ENCODE measurements at places on chromosomes 5 and 9. TPM values are rescaled to one million over a fixed set of nuclear protein-coding genes. Genes with fewer than 3 reads are reported as not detected.

- DNase-seq = no peak
These were observed 2.5 kb downstream of the SREK1IP1 start for GRCh38 chr5:64765804-64766504.

- no peak for DNase-seq
These were observed 540.0 kb upstream of the GRAMD2B start for GRCh38 chr5:125883223-125883622.

DNA sequence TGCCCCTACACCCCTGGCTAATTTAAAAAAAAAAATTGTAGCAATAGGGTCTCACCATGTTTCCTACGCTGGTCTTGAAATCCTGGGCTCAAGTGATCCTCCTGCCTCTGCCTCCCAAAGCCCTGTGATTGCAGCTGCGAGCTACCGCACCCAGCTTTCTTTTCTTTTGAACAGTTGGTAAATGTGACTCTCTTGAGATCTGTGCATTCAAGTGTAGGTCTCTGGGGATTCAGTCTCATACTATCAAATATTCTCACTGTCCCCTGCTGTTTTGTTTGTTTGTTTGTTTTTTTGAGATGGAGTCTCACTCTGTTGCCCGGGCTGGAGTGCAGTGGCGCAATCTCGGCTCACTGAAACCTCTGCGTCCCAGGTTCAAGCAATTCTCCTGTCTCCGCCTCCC, 42.3 kb upstream of the CXXC5 start:
- DNase-seq = no peak

DNA sequence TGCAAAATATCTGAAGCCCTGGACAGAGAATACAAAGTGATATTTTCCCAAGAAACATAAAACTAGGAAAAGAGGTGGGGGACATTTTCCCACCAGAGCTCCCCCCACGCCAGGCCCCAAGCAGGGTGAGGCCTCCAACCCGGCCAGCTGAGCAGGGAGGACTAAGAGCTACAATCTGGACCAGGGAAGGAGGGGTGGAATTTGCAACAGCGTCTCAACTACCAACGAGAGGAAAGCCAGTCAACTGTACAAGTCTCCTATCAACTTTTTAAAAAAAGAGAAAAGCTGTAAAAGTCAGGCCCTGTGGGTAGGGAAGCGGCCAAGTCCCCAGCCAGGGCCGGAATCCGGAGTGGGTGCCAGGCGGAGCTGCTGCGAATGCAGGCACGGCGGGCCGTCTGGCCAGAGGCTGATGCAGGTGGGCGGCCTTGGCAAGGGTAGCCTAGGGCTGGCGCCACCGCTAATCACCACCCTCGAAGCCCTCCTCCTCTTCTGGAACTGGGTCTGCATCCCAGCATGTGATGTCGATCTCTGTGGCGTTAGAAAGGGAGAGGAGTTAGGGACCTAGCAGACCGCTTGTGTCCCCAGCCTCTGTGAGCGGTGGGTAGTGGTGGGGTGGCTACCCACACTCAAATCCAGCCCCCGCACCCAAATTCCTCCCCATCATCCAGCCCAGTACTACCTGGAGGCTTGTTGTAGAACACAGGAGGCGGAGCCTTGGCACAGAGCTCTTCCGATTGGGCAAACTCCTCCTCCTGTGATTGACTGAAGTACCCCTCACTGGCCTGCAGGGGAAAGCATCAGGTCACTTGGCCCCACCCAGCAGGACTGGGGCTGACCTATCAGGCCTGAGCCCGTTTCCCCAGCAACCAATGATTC, 10.6 kb downstream of the PRR7 start:
- DNase-seq = peak; percentile 99

- DNase-seq = no peak
These were observed 216.0 kb upstream of the DAP start for GRCh38 chr5:10977011-10977410.

DNA sequence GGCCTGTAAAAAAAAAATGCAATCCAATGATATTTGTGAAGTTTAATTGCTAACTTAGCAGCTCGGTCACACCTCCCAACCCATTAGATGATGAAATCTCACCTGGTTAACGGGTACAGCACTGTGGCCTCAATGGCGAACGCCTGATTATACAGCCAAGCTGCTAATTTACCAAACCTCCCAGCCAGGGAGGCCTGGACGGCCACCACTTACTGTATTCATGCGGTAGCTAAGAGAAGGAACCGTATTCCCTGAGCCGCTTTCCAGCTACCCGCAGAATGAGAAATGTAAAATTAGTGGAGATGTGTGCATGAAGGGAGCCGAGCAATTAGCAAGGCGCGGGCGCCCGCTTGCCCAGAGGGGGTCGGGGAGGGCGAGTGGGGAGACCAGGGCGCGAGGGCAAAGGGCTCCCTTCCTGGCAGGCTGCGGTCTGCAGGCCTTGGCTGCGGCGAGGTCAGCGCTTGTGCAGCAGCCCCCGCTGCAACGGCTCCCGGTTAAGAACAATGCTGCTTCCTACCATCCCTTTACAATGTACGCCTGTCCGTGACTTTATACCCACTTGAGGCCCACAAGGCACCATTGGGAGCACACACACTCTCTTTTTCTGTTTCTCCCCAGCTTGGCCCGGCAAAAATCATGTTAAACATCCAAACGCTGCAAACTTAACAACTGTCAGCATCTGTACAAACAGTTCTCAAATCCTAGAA, 70.4 kb upstream of the TBCA start:
- DNase-seq = no peak

CENPK gene
- 97.1 TPM for total RNA-seq

DNA sequence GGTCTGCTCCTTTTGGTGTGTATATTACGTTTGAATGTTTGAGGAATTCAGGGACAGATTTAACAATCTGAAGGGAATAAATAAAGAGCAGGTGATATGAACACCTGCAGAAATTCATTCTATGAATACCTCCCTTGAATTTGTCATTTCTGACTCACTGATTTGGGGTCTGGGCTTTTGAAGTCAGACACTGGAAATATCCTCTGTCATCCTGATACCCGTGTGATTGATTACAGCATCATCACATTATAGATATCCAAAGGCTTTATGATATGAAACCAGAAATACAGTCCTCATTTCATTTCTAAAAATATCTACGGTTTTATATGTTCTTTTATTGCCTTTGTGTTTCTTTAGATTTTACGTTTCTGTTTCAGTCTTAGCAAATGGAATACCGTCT, 68.5 kb downstream of the TMEM232 start:
- DNase-seq = no peak

SEMA5A gene
- 12.0 TPM for total RNA-seq

RNF183 gene
- total RNA-seq = not detected

ERMP1 gene
- 4.1 TPM for total RNA-seq

TMEM252 gene
- total RNA-seq = not detected

- DNase-seq = no peak
These were observed 87.0 kb downstream of the IARS1 start for GRCh38 chr9:92206488-92206887.

MUSK gene
- not detected for total RNA-seq

PCDHA9 gene
- total RNA-seq = 0.07 TPM

DNA sequence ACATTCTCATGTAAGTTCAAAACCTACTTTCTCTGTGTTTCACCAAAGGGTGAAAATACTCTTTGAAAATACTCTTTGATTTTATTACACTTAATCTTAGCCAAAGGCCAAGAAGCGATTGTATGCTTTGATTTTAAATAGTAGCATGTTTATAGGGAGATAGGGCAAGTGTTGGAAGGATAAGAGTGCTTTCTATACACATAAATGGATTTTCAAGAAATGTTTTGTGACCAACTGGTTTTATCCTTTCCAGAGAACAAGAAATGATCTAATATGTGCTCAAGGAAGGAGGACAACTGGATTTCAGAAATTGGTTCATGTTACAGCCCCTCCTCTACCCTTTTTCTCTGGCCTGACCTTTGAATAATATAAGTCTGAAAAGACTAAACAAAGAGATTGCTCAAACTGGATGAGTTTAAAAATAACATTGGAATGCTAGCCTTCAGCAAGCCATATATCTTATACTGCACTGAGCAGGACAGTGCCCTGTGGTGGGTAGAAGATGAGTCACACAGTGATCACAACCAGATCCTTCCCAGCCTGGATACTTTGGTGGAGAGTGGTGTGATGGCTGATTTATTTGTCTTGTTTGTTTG, 13.1 kb downstream of the PALM2AKAP2 start:
- peak; percentile 98 for DNase-seq

C9orf78 gene
- 71.9 TPM for total RNA-seq

GRCh38 chr5:40682154-40683017, 2.7 kb downstream of the PTGER4 start:
- DNase-seq = no peak

DNA sequence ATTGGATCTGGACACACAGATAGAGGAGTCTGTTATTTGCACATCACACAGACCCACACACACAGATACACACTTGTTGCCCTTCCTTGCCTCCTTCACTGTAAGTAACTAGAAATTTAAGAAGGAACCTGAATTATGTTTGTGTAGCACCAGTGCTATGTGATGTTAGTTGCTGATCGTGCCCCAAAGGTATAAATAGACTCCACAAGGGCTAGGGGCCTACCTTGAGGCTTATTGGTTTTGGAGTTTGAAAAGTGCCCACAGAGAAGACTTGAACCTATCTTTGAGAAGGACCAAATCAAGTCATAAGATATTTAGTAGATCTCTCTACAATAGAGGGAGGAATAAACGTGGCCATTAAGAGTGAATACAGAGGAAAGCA, 8.8 kb upstream of the TGFBI start:
- no peak for DNase-seq

DNA sequence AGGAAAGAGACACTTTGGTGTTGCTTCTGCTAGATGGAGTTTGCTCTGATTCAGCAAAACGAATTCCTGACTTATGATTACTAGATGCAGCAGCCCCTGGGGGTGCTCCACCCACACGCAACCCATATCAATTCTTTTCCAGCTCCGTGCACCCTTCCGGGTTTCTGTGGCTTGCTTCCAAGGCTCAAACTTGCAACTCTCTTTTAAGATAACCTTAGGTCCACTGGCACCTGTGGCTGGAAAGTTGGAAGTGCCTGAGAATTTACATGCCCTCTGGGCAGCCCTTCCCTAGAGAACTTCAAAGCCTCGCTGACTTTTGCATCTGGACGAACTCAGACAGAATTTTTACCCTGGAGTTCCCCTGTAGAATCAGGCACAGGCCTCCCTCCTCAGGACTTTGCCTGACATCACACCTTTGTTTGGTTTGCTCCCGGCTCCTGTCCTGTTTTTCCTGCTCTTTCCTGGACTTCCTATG, 224.9 kb downstream of the SNX18 start:
- peak; percentile 81 for DNase-seq

DNA sequence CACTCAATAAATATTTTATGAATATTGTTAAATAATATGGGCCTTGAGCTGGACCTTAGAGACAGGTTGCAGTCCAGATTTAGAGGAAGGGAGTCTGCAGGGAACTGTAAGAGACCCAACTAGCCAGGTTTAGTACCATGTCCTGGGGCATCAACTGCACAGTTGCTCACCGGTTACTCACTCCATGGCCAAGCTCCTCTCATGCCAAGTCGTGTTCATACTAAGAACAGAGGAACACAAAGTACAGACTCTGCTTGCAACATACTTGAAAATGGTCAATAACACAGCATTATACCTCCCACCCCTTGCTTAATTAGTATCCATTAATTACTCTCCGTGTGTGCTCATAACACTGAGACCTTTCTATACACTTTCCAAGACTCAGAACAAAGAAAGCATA, 317.6 kb upstream of the PIK3R1 start:
- DNase-seq = no peak

HINT2 gene
- total RNA-seq = 36.3 TPM

RNF224 gene
- 0.86 TPM for total RNA-seq

- DNase-seq = peak; percentile 19
These were observed 94.3 kb downstream of the TSSK1B start for GRCh38 chr5:113340537-113340936.

SLC4A9 gene
- total RNA-seq = not detected

- DNase-seq = peak; percentile 10
These were observed 339.5 kb upstream of the ZNF608 start for GRCh38 chr5:125085797-125086505.

DNA sequence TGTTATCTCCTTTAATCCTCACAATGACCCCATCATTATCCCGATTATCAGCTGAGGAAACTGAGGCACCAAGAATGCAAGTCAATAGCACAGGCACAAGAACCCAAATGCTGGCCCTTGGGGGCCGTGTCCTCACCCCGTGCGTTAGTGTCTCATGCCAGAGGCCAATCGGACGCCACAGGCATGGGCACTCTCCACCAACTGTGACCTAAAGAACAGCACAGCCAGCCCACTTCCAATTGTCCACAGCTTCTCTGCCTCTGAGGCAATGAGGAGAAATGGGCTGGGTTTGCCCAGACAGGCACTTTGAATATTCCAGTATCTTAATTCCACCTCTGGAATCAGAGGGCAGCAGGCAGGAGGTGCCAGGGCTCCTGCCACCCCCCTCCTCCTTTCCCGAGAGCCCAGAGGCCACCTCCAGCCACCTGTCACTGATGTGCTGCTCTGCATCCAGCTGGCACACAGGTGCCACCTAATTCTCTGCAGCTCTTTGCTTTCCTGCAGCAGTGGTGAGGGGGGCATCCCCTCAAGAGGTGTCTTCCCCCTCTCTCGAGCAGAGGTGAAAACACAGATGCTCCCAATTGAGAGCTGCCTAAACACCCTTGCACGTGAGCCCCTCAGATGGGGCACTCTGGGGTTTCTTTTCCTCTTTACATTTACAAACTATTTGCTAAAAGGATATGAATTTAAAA, 107.5 kb downstream of the ROR2 start:
- no peak for DNase-seq

CTXN3 gene
- not detected for total RNA-seq

AMBP gene
- total RNA-seq = 0.79 TPM

GRCh38 chr9:90555351-90556057, 87.1 kb downstream of the DIRAS2 start:
- DNase-seq = no peak

OR1J2 gene
- total RNA-seq = not detected

- no peak for DNase-seq
These were observed 130.2 kb upstream of the FSTL4 start for GRCh38 chr5:133742431-133742988.

DNA sequence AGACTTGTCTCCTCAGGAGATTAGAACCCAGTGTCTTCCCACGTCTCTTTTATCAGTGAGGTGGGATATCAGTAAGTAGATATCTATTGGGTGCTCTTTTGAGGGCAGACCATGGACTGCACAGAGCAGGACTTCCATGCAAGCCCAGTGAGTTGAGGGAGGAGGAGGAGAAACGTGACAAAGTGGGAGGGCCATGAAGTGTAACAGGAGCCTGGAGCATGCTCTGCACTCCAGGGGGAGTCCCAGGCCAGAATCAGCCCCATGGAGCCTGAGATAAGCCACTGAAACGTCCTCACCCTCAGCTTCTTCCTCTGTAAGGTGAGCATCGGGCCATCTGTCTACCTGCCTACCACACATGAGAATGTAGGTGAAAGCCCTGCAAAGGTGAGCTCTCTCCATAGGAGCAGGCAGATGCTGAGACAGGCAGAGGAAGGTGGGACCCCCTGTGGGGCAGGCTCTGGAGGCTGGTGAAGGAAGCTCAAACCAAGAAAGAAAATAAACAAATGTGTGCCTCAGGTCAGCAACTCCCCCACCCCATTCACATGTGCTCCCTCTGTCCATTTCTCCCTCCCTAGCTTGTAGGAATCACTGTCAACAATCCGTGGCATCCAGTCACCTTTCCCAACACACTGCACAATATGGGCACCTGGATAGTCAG, 87.4 kb downstream of the NRG2 start:
- no peak for DNase-seq

Data from A172 (cell line).